ENCODE measurements at places on chromosomes 2 and 18.

DNA sequence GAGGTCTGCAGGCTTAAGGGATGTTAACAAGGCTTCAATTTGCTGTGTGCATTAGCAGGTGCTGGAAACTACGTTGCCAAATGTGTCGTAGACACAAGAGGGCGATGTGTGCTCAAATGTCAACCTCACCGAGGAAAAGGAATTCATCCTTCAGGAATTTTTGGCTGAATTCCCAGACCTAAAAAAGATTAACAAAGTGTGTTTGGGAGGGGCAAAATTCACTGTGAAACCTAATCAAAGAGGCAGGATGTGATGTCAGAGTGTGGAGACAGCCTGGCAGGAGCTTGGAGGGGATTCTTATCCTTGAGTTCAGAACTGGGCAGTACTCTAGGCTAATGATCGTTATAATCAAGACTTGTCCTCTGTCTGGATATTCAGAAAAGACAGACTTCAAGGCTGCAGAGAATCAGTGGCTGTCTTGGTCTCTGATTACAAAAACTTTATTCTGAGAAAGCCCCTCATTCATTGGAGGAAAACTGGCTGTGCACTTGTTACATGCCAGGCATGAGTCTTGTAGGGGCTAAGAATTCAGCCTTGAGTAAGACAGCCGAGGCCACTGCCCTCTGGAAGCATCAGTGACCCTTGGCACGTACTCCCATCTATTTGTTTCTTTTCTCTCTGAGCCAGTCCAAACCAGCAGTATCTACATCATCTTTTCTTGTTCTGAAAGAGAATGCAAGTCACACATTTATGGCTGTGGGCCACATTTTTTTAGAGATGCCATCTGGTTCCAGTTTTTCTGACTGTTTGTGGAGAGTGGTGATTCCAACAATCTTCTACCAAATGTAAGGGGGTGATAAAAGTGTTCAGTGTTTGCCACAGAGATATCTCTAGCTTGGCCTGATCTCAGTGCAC is 18.7 kb upstream of the SCYGR1 start:
- H3K4me1 ChIP-seq: no peaks in the 10 kb centered on the region
- no peak overlapping the region for H3K4me3 ChIP-seq
- H3K36me3 ChIP-seq: no peaks in the 10 kb centered on the region
- DNase-seq: peak; percentile 64

DNA sequence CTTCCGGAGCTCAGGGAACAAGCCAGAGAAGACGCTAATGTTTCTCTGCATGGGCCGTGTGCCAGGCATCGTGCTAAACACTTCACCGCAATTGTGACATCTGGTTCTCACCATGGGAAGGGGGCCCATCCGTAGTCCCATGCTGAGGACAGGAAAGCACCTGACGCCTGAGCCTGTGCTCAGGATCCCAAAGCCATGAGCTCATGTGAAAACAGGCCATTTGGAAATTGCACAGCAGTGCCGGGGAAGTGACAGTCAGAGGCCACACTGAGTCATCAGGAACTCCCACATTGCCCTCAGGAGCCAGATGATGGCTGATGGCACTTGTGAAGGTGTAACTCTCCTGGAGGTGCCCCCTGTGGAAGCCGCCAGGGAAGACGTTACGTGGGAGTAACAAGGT is 141.0 kb downstream of the INHBB start:
- H3K4me1 ChIP-seq: no peaks in the 10 kb centered on the region
- H3K36me3 ChIP-seq: no peaks in the 10 kb centered on the region
- no peak overlapping the region for H3K4me3 ChIP-seq
- no peak overlapping the region for H3K27ac ChIP-seq
- no peak for DNase-seq

DNA sequence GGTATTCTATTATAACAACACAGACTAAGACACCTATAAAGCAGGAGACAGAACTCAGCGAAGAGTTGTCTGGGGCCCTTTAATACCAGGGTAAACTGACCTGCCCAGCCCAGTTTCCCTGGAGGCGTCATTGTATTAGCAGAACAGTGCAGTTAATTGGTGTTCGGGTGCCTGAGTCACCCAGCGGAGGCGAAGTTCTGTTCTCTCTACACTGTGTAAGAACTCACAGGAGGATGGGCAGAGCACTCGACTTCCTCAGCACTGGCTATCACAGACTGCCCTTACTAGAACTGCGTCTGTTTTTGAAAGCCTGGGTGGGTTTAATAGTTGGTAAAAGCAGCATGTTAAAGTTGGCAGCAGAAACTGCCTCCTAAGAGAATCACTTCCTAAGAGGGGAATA is 106.5 kb upstream of the ATP8B1 start:
- no peak for DNase-seq
- no peak overlapping the region for H3K27ac ChIP-seq
- no peaks in the 10 kb centered on the region for H3K27me3 ChIP-seq
- H3K4me1 ChIP-seq: 0 out of 2 replicates have a peak, but pooled peaks cover 1% of the 10 kb centered on the region
- no peaks in the 10 kb centered on the region for H3K36me3 ChIP-seq

DNA sequence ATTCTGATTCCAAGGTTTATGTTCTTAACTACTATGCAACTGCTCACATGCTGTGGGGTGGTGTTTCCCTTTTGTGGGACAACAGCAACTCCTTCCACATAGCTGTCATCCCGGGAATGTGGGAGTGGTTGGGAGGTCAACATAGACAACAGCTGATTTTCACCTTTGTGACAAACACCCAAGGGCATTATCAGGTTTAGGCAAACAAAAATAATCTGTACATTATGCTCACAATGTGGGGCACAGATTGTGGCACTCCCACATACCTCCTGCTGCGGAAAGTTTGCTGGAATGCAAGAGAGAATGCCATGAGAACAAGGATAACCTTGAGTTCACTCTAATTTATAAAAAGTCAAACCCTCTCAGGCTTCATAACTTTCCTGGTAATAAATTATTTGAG is 582.6 kb downstream of the CNTNAP5 start:
- H3K4me1 ChIP-seq: no peaks in the 10 kb centered on the region
- no peak for DNase-seq
- no peaks in the 10 kb centered on the region for H3K36me3 ChIP-seq
- no peaks in the 10 kb centered on the region for H3K27me3 ChIP-seq
- H3K27ac ChIP-seq: no peak overlapping the region

DNA sequence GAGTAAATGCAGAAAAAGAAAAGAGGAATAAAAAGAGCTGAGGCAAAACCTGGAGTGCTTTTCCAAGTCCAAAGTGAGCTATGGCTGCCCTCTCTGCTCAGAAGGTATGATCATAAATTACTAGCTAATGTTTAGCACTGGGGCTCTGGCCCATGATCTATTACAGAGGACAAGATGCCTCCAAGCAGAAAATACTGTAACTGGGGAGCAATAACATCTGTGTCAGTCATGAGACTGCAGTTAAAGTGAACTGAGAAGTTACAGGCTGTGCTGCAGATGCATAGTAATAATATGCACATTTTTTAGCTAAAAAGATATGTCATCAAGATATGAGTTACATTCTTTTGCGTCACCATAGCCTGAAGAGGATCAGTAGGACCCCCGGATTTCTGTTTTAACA is 209.4 kb upstream of the RBBP8 start:
- H3K36me3 ChIP-seq: no peaks in the 10 kb centered on the region
- no peak for DNase-seq
- no peaks in the 10 kb centered on the region for H3K27me3 ChIP-seq

DNA sequence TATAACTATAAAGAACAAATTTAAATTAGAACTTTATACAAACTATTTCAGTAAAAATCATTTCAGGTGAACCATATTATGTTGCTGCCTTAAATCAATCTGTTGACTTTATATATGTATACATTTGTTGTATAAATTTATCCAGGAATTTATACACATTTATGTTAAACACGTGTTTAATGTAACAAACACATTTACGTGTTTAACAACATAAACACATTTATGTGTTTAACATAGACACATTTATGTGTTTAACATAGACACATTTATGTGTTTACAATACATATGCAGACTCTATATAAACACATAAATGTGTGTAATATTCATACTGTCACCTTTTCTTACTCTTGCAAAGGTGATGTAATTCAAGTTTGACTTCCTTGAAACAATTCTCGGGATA is 75.4 kb upstream of the TWSG1 start:
- no peaks in the 10 kb centered on the region for H3K27me3 ChIP-seq
- no peaks in the 10 kb centered on the region for H3K4me1 ChIP-seq
- no peak for DNase-seq

DNA sequence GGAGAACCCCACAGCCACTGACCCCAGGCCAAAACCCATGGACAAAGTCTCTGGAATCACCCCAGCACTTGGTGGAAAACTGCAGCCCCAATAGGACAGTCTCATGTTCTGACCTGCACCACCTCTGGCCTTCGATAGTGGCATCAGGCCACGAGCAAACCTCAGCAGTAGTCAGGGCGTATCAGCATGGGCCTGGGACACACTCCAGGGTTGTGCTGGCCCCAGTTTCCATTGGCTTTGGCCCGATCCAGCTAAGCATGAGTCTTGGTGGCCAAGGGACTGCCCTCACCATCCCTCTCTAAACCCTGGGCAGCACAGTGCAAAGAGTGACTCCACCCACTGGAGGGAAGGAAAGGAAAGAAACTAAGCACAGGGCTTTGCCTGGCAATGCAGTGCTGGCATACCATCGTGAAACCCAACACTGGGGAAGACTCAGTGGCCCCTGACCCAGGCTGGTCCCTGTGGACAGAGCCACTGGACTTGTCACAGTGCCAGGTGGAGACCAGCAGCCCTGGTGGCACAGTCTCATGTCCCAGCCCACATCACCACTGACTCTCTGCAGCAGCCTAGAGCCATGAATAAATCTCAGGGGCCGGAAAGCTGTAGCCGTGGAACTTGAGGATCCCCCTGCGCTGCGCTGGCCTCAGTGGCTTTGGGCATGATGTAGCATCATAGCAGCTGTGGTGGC is 46.3 kb downstream of the ZNF519 start:
- DNase-seq: no peak
- H3K27ac ChIP-seq: no peak overlapping the region
- peaks cover 2% of the 10 kb centered on the region for H3K4me1 ChIP-seq
- no peaks in the 10 kb centered on the region for H3K27me3 ChIP-seq
- no peaks in the 10 kb centered on the region for H3K36me3 ChIP-seq

GRCh38 chr2:220499225-220499624 is 871.8 kb downstream of the SLC4A3 start:
- no peak for DNase-seq
- no peak overlapping the region for H3K4me3 ChIP-seq
- no peak overlapping the region for H3K27ac ChIP-seq
- H3K36me3 ChIP-seq: no peaks in the 10 kb centered on the region
- H3K4me1 ChIP-seq: no peaks in the 10 kb centered on the region

DNA sequence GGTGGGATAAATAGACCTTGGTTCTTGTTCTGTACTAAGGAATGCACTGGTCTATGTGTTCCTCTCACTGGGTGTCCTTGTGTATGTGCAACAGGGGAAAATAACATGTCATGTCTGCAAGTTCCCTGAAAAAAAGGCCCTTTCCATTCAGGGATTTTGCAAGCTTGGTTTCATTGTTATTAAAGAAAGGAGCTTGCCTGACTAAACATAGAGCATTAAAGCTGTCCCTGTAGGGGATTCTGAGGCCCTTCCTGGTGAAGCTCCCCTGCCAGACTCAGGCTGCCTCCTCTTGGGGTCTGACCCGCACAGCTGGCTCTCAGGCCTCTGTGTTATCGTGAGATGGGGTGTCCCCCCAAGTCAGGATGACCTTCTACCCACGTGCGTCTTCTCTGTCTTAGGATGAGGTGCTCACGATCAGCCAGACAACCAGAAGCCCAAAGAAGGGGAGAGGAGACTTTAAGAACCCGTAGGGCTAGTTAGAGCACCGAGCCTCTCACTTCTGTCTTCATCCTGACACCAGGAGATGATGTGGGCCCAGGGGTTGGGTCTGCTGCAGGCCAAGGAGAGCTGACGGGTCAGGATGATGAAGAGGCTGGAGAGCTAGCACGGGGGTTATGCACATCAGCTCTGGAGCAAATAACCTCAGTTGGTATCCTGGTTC is 21.2 kb downstream of the CAPG start:
- DNase-seq: no peak
- H3K36me3 ChIP-seq: 0 out of 2 replicates have a peak, but pooled peaks cover 4% of the 10 kb centered on the region
- 0 out of 2 replicates have a peak, but pooled peaks cover 4% of the 10 kb centered on the region for H3K4me1 ChIP-seq
- H3K27ac ChIP-seq: no peak overlapping the region

DNA sequence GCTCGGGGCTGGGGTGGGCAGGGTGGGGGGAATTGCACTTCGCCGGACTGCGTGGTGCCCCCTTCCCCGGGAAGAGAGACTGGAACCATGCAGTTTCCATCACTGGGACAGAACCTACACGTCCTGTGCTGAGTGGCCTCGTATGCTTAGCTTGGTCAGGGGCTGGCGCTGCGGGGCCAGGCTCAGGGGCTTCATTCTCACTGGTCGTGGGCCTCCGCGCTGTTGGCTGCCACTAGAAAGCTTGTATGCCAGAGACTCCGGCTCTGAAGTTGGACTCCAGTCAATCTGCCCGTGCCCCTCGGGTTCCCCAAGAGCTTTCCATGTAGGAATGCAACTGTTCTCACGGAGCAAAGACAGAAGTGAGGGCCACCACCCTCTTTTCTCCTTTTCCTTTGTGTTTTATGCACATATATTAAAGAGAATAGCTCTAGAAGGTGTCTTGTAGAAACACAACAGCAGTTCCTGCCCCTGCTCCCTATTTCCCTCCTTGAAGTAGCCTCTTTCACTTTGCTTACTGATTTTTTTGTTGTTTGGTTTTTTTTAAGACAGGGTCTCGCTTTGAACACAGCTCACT is 64.0 kb upstream of the YWHAQ start:
- no peak overlapping the region for H3K4me3 ChIP-seq
- no peaks in the 10 kb centered on the region for H3K36me3 ChIP-seq
- no peaks in the 10 kb centered on the region for H3K27me3 ChIP-seq
- no peaks in the 10 kb centered on the region for H3K4me1 ChIP-seq
- no peak overlapping the region for H3K27ac ChIP-seq

All from iPS DF 6.9 (cell line).